ENCODE measurements at places on chromosomes 7 and 10. TPM values are rescaled to one million over a fixed set of nuclear protein-coding genes. Genes with fewer than 3 reads are reported as not detected.

- no peak for DNase-seq
Measured at GRCh38 chr10:48478980-48479811, 125.7 kb downstream of the ARHGAP22 start.

DNA sequence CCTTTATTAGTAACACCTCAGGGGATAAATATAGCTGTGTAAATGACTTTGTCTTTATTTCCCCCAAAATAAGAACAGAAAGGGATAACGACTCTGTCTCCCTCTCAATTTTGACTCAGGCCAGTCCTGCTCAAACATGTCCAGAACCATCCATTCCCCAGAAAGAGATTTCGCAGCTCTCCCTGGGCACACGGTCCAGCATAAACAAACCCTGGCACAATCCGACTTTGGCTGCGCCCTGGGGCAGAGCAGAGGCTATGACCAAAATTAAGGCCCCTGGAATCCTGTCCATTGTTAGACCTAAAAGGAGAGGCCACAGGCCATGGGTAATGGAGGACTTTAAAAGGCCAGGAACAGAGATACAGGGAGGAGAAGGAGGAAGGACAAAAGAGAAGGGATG is 99.1 kb downstream of the PRPF18 start:
- DNase-seq: peak; percentile 66

- no peak for DNase-seq
Measured at GRCh38 chr7:121576148-121576917, 180.2 kb upstream of the FAM3C start.

RET gene
- total RNA-seq: under 0.01 TPM

GRCh38 chr7:39923091-39923490 is 27.0 kb upstream of the CDK13 start:
- no peak for DNase-seq

DNA sequence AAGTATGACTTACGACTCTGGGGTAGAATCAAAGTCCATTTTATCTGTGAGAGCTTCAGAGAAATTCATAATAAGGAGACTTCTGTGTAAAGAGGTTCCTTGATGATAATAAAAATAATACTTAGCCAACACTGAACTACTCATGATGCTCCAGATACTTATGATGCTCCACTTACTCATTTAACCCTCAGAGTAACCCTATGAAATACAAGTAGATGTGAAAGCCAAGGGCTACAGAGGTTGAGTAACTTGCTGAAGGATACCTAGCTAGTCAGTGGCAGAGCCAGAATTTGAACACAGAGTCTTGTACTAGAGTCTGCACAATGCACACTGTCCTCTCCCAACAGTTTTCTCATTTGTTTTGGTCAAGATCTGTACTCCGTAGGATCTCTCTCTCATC is 89.5 kb downstream of the HECW1 start:
- no peak for DNase-seq

- no peak for DNase-seq
Measured at GRCh38 chr7:80410081-80410480, 101.8 kb downstream of the GNAT3 start.

IFIT1B gene
- not detected for total RNA-seq

DNA sequence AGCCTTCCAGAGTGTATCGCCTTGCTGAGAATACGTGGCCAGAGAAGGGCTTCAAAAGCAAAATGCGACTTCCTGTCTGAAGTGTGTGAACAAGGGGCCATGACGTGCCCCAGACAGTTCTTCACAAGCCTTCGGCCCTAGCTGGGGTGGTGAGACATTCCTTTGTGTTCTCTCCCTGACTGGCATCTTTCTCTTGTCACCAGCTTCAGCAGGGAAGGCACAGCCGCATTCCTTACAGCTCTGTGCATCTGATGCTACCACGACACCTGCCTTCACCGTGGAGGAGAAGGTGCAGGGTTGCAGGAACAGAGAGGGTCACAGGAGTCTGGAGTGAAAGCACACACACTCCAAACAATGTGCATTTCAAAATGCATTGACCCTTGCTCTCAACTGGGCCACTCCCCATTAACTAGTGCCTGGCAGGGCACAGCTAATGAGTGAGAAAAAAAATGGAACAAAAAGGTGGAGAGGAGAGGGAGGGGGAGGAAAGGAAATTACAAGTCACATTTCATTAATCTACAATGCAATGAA is 93.4 kb downstream of the GPR26 start:
- no peak for DNase-seq

DNA sequence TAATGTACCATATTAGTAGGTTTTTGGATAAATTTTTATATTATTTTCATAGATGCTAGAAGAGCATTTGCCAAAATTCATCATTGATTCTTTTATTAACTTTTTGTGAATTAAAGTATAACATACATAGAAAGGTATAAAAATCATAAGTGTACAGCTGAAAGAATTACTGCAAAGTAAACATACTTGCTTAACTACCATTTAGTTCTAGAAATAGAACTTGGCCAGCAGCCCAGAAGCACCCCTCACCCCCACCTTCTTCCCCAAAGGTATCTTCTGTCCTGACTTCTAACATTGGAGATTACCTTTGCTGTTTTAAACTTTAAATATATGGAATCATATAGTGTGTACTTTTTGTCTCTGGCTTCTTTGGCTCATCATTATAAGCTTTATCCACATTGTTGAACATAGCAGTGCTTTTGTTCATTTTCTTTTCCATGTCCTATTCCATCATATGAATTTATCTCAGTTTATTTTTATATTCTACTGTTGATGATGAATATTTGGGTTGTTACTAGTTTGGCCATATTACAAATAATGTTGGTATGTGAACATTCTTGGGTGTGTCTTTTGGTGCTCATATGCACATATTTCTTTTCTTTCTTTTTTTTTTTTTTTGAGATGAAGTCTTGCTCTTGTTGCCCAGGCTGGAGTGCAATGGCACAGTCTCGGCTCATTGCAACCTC is 142.8 kb downstream of the ADK start:
- DNase-seq: peak; percentile 18

DNA sequence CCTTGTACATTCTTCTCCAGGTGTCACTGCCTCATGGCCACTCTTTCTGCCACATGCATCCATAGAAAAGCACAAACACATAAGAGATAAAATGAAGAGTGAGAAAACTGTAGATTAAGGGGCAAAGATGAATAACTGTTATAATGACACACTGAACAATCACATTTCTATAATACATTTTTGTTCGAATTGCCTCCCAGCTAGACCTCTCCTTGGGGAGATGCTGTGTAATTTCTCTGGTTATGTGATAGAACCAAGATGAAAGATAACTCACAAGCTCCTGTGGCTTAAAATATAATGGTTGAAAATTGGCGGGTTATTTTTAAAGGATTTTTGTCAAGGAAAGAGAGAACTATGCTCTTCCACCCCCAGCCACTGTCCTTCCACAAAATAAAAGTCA is 60.2 kb upstream of the STEAP1 start:
- DNase-seq: no peak

COBL gene
- not detected for total RNA-seq

- DNase-seq: no peak
Measured at GRCh38 chr7:24018331-24018730, 265.7 kb upstream of the NPY start.

- no peak for DNase-seq
Measured at GRCh38 chr7:28217143-28217542, 36.5 kb upstream of the JAZF1 start.

GRCh38 chr7:35003679-35004303 is 33.5 kb downstream of the DPY19L1 start:
- peak; percentile 95 for DNase-seq

PBLD gene
- 1.4 TPM for total RNA-seq

- no peak for DNase-seq
Measured at GRCh38 chr10:129699722-129700340, 232.8 kb downstream of the MGMT start.

SDK1 gene
- total RNA-seq: 0.68 TPM

NPFFR1 gene
- total RNA-seq: not detected

- DNase-seq: no peak
Measured at GRCh38 chr7:84900215-84900614, 286.6 kb downstream of the SEMA3D start.

CPXM2 gene
- total RNA-seq: 0.29 TPM

KLF6 gene
- 20.3 TPM for total RNA-seq

DNA sequence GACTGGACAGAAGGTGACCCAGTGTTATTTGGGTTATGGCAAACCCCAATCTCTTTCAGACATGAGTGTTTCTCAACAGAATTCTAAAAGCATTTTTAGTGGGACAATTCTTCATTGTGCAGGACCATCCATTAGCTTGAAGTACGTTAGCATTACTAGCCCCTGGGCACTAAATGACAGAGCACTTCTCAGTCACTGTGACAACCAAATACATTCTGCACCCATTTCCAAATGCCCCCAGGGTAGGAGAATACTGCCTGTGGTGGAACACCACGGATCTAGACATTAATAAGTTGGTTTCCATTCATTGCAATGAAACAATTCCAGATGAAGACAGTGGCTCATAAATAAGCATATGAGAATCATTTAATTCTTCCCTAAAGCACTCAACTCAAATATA is 102.4 kb upstream of the FRMD4A start:
- peak; percentile 54 for DNase-seq

DNA sequence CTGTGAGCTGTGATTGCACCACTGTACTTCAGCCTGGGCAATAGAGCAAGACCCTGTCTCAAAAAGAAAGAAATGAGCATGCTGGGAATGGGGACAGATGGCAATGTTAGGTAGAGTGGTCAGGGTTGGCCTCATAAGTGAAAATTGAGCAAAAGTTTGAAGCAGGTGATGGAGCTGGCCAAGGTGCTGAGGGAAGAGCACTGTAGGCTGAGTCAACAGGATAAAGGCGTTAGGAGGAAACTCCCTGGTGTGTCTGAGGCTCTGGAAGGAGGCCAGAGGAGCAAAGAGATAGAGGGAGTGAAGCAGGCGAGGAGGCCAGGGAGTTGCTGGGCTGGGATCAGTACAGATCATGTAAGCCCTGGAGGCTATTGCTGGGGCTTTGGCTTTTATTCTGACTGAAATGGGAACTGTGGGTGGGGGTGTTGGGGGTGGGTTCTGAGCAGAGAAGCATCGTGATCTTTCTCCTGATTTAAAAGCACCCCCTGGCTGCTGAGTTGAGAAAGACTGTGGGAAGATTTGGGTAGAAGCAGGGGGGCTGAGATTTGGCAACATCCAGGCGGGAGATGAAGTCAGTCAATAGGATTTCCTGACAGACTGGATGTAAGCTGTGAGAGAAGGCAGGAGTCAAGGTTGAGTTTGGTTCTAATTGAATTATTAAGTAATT is 52.5 kb upstream of the VKORC1L1 start:
- no peak for DNase-seq

DNA sequence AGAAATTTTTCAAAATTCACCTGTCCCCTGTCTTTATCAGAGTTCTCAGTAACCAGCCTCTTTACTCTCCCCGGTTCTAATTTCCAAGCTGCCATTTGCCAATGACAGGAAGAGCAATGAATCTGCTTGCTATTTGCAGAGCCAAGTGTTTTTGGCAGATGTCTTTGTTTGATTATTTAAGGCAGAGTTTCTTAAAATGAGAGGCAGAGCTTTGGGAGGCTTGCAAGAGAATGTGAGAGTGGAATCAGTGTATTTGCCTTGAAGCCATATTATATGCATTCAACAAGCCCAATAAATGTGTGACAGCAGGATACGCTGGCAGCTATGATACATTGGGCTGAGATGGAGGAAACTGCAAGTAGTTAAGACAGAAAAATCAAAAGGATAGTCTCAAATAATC is 196.5 kb downstream of the PHF14 start:
- DNase-seq: no peak

- no peak for DNase-seq
Measured at GRCh38 chr7:66078067-66078466, 2.4 kb downstream of the ASL start.

DNA sequence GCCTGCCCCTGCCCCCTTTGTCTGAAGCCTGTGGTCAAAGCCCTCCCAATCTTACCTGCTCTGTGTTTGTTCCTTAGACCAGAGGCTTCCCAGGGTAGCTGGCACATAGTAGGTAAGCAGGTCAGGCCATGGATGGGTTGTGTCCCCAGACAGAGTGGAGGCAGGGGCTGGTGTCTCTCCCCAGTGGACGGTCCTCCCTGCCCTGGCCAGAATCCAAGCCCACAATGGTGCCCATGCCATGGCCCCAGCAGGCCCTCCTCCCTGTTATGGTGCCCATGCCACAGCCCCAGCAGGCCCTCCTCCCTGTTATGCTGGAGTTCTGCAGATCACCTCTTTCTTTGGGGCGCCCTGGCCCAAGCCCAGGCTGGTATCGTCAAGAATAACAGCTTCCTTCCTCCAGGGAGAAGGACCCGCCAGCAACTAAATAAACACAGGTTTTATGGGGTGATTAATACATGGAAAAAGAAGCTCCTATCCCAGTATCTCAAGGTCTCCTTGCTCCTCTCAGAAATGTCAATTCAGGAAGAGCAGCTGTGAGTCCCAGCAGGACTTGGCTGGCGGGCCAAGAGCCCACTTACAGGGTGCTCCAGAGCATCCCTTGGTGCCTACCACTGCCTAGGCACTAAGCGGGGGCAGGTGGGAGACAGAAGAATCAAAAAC is 82.0 kb downstream of the NEURL1 start:
- no peak for DNase-seq

DNA sequence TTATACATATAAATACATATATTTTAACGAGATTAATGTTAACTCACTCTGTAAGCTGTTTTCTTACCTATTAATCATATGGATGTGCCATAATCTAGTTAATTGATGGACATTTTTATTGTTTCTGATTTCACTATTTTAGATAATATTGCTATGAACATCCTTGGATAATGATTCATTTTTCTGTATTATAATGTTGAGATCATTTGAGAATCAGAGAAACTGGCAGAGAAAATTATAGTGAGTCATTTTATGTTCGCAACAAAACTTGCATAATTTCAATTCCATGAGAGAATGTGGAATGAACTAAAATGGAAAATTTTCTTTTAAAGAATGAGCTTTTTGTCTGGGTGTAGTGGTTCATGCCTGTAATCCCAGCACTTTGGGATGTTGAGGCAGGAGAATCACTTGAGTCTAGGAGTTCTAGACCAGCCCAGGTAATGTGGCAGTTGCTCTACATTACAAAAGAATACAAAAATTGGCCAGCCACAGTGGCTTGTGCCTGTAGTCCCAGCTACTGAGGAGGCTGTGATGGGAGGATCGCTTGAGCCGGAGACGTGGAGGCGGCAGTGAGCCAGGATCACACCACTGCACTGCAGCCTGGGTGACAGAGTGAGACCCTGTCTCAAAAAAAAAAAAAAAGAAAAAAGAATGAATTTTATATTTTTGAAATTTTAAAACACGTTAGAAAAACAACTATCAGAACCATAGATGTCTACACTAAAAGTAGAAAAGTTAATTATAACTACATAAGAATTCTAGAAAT is 40.5 kb downstream of the PAPSS2 start:
- DNase-seq: peak; percentile 7

- DNase-seq: no peak
Measured at GRCh38 chr10:3784510-3785250, at the start of gene KLF6. KLF6 (minus strand) TSS chr10:3785209; CDS start chr10:3785014, 195 bp downstream.

GRCh38 chr7:130356121-130356875 is 11.7 kb downstream of the CPA5 start:
- DNase-seq: peak; percentile 100

SP4 gene
- total RNA-seq: 14.3 TPM

DNA sequence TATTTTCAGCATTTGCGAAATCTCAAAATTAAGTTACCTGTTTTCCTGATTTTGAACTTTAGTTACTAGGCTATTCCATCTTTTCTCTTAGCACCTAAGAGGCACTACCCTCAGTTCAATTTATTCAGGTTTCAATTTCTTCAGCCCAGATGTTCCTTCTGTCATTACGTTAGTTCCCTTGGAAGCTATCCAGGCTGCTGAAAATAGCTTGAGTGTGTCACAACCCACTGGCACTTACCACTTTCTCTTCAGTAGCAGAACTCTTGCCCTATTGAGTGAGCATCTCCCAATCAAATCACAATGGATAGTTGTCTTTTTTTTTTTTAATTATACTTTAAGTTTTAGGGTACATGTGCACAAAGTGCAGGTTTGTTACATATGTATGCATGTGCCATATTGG is 332.7 kb upstream of the LRGUK start:
- DNase-seq: peak; percentile 54

GALNT17 gene
- total RNA-seq: not detected
